Activated T-helper 17 cell treated with anti-CD3 and anti-CD28 coated beads, Interleukin-2, amount 50 U/mL, for 72 hours (primary cell): ENCODE measurements at places on chromosomes 7 and 10. TPM values are rescaled to one million over a fixed set of nuclear protein-coding genes. Genes with fewer than 3 reads are reported as not detected.

The GLI3 gene
- total RNA-seq, result 0.17 TPM

The CNTNAP2 gene
- total RNA-seq, result not detected

The PNLIPRP1 gene
- not detected for total RNA-seq

The CALHM3 gene
- total RNA-seq, result not detected

The MCMBP gene
- total RNA-seq, result 61.2 TPM

The ANKRD22 gene
- 5.9 TPM for total RNA-seq

The FAM25A gene
- total RNA-seq, result not detected

DNA sequence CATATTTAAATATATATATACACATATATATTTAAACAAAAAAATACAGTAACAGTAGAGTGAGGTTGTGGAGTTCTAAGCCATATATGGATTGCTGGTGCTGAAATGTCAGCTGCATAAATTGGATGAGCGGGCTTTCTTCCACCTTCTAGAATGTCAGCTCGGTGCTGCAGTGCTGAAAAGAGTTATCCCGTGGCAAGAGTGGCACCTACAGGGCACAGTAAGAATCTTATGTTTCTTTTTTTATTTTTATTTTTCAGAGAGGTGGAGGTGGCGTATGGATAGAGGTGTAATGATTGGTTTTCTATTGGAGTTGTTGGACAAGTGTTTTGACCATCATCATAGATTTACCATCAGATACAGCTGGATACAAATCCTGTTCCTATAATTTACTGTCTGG is 86.2 kb upstream of the DYNC1I1 start:
- no peak for ATAC-seq

DNA sequence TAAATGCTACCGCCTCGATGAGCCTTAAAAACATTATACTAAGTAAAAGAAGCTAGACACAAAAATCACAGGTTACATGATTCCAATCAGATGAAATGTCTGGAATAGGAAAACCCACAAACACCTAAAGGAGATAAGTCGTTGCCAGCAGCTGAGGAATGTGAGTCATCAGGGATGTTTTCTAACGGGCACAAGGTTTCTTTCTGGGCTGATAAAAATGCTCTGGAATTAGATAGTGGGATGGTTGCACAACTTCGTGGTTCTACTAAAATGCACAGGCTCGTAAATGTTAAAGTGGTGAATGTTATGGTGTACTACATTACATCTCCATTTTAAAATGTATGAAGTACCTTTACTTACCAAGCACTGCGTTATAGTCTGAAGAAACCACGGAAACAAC is 9.7 kb downstream of the ABLIM1 start:
- ATAC-seq, result no peak

GRCh38 chr7:73766556-73767229 is 3.4 kb downstream of the CLDN3 start:
- ATAC-seq, result peak; percentile 76

GRCh38 chr10:119139464-119140067 is 25.9 kb downstream of the SFXN4 start:
- peak; percentile 62 for ATAC-seq

GRCh38 chr7:106484562-106484961 is 176.4 kb downstream of the CCDC71L start:
- peak; percentile 1 for ATAC-seq
